ENCODE measurements at places on chromosomes 2 and 18. TPM values are rescaled to one million over a fixed set of nuclear protein-coding genes. Genes with fewer than 3 reads are reported as not detected.

The SLC5A7 gene
- not detected for total RNA-seq

The LRRTM1 gene
- total RNA-seq = not detected

The SERPINB7 gene
- 2.8 TPM for total RNA-seq

The MPHOSPH10 gene
- 26.8 TPM for total RNA-seq

The IL1R2 gene
- total RNA-seq = not detected

The LYPD1 gene
- total RNA-seq = not detected

The DCC gene
- not detected for total RNA-seq

The PLEKHH2 gene
- total RNA-seq = not detected

The SOX11 gene
- not detected for total RNA-seq

DNA sequence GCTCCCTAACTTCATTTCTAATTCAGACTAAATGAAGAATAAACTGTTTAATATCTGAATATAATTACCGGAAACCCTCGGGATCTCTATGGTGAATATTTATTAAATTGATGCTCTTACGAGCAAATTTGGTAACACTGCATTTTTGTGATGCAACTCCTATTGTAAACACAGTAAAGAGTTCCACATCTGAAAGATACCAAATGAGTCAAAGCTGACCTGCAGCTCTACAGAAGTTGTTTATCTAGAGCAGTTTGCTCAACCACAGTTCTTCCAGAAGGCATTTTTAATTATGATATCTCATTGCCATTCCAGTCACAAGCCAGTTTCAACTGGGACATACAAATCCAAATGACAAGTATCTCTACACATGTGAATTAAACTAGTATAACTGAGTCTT, 129.7 kb downstream of the PKP4 start:
- no peak for DNase-seq
- H3K4me1 ChIP-seq = no peaks in the 10 kb centered on the region
- H3K36me3 ChIP-seq = no peaks in the 10 kb centered on the region
- no peaks in the 10 kb centered on the region for H3K27me3 ChIP-seq

DNA sequence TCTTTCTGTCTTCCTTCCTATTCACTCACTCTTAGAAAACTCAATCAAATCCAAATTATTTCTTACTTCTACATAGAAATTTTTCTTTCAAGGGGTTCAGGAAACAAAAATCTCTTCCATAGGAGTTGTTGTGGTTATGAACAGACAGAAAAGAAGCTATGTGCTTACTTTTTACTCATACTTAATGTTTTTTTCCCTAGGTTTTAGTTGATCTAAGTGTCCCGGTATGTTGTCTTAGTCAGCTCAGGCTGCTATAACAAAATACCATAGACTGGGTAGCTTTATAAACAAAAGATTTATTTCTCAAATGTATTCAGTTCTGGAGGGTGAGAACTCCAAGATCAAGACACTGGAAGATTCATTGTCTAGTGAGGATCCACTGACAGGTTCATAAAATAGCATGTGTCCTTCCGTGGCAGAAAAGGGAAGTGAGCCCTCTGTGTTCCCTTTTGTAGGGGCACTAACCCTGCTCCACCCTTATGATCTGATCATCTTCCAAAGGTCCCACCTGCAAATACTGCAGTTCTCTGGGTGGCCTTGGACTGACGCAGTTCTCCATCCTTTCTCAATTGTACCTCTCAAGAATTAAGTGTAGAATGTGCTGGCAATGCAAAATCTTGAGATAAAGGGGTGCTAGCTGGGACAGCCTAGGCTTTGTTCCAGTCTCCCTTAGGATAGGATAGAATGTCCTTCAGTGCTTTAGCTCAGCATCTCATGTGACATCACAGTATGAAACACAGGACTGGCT, 14.4 kb upstream of the VRK2 start:
- no peaks in the 10 kb centered on the region for H3K27me3 ChIP-seq
- no peak overlapping the region for H3K27ac ChIP-seq
- DNase-seq = peak; percentile 78
- H3K4me1 ChIP-seq = peaks cover 25% of the 10 kb centered on the region
- H3K4me3 ChIP-seq = no peak overlapping the region

DNA sequence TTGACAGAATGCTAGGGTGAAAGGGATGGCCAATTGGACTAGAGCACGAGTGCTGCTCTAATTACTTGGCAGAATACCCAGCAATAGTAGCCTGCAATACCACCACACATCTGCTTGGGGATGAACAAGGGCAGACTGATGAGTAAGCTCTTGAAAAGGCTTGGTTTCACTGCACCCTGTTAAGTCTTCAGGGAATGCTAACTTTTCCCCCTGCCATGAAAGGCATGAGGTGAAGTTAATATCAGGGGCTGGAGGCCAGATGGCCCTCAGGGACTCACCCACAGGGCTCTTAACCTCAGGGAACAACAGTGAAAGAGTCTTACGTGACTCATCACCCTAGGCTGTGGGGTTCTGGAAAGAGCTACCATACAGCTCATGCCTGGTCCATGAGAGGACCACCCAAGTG, 51.7 kb upstream of the MYL1 start:
- no peak overlapping the region for H3K4me3 ChIP-seq
- H3K27ac ChIP-seq = no peak overlapping the region
- no peaks in the 10 kb centered on the region for H3K36me3 ChIP-seq
- H3K27me3 ChIP-seq = no peaks in the 10 kb centered on the region

GRCh38 chr2:216563646-216564045, 65.0 kb downstream of the RPL37A start:
- H3K27me3 ChIP-seq = no peaks in the 10 kb centered on the region
- no peaks in the 10 kb centered on the region for H3K36me3 ChIP-seq
- no peaks in the 10 kb centered on the region for H3K4me1 ChIP-seq

DNA sequence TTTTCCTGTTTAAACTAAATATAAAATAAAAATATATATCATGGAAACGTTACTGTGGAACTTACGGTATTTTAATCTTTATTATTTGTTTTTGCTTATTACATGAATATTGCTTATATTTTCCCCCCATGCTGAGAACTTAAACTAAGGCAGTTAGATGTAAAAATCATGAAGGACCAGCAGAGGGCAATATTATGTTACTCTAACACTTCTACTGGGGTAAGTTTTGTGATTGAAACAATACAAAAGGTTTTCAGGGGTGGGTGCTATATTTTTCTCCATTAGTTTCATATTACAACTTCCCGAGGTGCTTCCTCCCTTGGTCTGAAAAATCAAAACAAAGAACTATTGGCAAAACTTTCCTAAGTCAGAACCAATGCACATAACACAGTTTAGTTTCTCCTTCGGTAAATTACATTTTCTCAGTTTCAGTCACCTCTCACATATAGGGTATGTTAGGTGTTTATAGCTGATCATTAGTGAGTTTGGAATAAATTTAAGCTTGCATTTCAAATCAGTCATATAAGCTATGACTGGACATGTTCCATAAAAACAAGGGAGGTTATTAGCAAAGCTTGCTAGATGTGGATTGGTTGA, 54.8 kb downstream of the ZNF407 start:
- no peaks in the 10 kb centered on the region for H3K36me3 ChIP-seq
- no peaks in the 10 kb centered on the region for H3K27me3 ChIP-seq
- DNase-seq = peak; percentile 88

GRCh38 chr18:50518787-50519546, 40.9 kb upstream of the MAPK4 start:
- no peaks in the 10 kb centered on the region for H3K36me3 ChIP-seq
- no peak overlapping the region for H3K27ac ChIP-seq
- peaks cover 12% of the 10 kb centered on the region for H3K4me1 ChIP-seq
- H3K27me3 ChIP-seq = no peaks in the 10 kb centered on the region

DNA sequence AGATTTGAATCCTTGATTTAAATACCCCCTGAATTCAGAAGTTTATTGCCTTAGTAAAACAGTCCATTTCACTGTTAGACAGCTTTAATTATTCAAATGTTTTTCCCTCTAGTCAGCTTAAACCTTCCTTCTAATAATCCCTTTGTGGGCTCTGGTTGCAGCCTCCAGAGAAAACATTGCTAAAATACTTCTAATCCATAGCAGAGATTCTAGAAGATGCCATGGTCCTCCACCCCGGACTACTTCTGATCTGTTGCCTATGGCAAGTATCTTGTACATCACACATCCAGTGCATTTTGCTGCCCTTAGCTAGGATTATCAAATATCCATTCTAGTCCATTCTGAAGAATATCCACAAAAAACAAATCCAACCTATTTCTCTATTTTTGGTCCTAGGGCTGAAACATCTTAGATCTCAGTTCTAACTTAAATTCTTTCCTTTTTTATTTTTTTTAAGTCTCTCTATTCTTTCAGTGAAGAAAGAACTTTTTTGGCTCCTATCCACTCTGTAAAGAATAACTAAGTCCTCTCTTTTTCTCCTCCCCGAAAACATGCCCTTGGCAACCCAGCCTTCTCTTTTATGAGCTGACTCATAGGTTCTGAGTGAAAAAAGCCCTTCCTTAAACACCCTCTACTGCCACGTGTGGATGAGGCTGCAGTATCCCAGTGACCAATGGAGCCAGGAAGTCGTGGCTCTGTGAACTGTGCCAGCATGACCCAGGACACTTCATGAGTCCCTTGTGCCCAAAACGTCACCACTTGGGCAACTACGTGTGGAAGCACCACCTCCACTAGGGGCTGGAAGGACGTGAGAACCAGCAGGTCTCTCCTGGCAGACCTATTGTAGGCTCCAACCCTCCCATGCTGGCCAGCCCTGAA, 349.8 kb downstream of the TNS1 start:
- no peaks in the 10 kb centered on the region for H3K36me3 ChIP-seq
- H3K27me3 ChIP-seq = no peaks in the 10 kb centered on the region
- H3K27ac ChIP-seq = no peak overlapping the region
- H3K4me1 ChIP-seq = no peaks in the 10 kb centered on the region
- no peak overlapping the region for H3K4me3 ChIP-seq

DNA sequence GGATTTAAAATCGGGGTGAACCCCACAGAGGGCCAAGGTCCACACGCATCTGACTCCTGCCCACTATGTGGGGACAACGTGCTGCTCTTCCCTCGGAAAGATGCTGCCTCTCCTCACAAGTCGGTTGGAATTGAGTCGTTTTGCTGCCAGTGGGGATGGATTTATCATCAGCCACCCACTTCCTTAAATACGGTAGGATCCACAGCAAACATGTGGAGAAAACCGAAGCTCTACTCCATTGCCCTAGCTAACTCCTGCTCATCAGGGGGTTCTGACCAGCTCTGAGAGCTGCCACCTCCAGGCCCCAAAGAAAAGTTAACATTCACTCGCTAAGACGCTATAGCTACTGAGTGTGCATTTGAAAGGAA, 80.9 kb downstream of the CHRNA1 start:
- H3K27me3 ChIP-seq = no peaks in the 10 kb centered on the region
- H3K27ac ChIP-seq = peak overlapping the region; percentile 1
- H3K4me1 ChIP-seq = peaks cover 50% of the 10 kb centered on the region
- peak overlapping the region; percentile 86 for H3K4me3 ChIP-seq
- peak; percentile 70 for DNase-seq
- H3K36me3 ChIP-seq = peaks cover 6% of the 10 kb centered on the region

GRCh38 chr2:150609831-150610582, 122.5 kb upstream of the RND3 start:
- no peak for DNase-seq
- no peaks in the 10 kb centered on the region for H3K4me1 ChIP-seq
- no peaks in the 10 kb centered on the region for H3K36me3 ChIP-seq
- H3K27me3 ChIP-seq = no peaks in the 10 kb centered on the region

All from Karpas-422 (cell line).